Urinary bladder (tissue), 4 donors: ENCODE measurements at places on chromosomes 6 and 20.

GRCh38 chr20:50852085-50852484 lies 57.2 kb downstream of the BCAS4 start:
- DNase-seq: no peak

- no peak for DNase-seq
Observed at GRCh38 chr6:29959467-29959866, 17.1 kb downstream of the HLA-A start.

DNA sequence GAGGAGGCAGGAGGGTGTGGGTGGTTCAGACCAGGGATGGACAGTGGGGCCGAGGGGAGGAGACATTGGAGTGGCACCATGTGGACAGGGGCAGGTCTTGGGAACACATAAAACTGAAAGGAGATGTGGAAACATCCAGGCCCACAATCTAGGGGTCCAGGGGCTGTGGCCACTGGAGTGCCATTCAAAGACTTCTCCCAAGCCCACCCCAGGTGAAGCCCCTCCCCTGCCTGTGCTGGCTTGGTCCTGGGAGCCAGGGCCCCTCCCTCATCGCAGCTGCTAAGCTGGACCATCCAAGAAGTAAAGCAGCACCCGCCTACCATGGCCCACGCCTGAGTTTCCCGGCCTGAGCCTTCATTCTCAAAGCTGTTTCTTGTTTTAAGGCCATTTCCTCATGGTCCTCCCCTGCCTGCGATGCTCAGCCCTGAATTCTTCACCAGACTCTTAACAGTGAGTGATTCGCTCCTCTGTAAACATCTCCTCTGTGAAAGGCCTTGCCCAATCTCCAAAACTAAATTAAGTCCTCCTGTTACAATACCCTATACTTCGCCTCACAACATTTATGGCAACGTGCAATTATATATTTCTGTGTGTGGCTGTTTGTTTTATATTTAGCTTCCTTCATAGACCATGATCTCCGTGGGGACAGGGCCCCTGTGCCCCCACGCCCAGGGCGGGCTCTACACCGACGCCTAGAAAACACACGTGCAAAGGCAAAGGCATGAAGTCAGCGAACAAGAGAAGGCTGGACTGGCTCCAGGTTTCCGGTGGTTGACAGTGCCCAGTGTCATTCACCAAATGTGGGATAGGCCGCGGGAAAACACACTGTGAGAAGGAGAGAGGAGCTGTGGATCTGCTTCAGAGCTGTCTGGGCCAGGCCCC lies 267.8 kb downstream of the ERMARD start:
- DNase-seq: no peak

DNA sequence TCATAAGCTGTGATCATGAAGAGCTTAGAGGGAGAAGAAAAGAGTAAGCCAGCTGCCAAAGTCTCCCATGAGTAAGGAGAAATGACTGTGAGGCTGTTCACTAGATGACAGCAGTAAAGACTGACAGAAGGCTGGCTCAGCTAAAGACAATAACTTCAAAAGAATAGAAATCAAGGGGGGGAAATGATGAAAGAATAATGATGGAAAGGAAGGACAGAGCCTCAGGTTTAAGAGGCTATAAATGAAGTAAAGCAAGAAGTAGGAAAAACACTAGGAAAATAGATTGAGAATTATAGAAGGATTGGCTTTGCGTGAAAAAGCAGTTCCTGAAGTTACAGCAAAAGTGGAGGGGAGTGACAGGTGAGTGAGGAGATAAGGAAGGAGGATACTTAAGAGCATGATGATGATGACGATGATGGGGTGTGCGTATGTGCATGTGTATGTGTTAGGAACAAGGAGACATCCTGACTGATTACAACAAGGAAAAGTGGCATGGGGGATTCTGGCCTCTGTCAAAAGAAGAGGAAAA lies 48.2 kb downstream of the HBS1L start:
- no peak for DNase-seq
